ENCODE measurements at places on chromosomes 1 and 21.

- no peak for DNase-seq
Measured at GRCh38 chr1:63142001-63142400, 180.4 kb upstream of the FOXD3 start.

- DNase-seq = no peak
Measured at GRCh38 chr21:16194788-16195537, 465.2 kb downstream of the USP25 start.

DNA sequence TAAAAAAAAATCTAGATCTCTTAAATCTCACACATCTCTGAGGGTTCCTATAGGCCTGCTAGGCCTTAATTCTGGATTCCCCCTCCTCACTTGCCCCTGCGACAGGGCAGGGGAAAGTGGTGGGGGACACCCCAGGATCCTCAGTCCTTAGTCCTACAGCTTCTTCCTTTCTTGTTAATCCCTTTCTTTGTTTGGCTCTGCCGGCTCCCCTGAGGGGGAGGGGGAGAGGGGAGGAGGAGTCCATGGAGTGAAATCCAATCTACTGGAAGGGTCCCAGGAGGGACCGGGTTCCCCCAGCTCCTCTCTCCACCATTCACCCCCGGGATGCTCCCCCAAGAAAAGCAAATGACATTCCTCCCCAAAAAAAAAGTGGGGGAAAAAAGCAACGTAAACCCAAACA is 8.5 kb downstream of the MEX3A start:
- no peak for DNase-seq

- no peak for DNase-seq
Measured at GRCh38 chr1:236311040-236311439, 29.3 kb upstream of the ERO1B start.

GRCh38 chr1:102751111-102751510 is 357.2 kb downstream of the COL11A1 start:
- no peak for DNase-seq

DNA sequence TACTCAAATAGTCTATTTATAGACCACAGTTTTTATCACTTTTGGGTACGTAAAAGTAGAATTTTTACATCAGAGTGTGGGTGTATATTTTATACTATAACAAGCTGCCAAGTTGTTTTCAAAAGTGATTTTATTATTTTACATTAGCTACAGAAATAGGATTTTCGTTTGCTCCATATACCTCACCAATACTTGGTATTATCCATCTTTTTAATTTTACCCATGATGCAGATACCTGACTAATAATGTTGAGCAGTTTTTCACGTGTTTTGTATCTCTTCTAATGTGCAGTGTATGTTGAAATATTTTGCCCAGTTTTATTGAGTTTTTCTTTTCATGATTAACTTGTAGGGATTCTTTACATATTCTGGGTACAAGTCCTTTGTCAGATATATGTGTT is 379.8 kb downstream of the MATN1 start:
- no peak for DNase-seq

DNA sequence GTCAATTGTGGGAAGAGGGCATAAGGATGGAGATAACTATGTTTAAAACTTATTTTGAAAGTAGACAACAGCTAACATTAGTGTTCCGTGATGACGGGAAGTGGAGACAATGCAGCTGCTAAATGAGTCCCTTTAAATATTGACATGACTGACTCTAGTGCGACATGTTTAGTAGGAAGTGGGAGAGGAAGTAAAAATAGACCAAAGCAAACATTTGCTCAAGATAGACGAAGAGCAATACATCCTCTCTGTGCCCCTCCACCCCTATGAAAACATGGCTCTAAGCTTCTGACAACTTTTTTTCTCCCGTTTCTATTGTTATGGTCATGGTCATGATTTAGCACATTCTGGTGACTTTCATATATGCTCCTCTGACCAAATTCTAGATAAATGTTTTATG is 60.0 kb upstream of the HMCN1 start:
- DNase-seq = no peak

DNA sequence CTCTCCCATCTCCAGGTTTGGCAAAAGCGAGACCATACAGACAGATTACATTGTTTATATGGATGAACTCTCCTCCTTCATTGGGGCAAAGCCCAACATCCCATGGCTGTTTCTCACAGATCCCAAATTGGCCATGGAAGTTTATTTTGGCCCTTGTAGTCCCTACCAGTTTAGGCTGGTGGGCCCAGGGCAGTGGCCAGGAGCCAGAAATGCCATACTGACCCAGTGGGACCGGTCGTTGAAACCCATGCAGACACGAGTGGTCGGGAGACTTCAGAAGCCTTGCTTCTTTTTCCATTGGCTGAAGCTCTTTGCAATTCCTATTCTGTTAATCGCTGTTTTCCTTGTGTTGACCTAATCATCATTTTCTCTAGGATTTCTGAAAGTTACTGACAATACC is 26.4 kb downstream of the FMO3 start:
- DNase-seq = no peak

DNA sequence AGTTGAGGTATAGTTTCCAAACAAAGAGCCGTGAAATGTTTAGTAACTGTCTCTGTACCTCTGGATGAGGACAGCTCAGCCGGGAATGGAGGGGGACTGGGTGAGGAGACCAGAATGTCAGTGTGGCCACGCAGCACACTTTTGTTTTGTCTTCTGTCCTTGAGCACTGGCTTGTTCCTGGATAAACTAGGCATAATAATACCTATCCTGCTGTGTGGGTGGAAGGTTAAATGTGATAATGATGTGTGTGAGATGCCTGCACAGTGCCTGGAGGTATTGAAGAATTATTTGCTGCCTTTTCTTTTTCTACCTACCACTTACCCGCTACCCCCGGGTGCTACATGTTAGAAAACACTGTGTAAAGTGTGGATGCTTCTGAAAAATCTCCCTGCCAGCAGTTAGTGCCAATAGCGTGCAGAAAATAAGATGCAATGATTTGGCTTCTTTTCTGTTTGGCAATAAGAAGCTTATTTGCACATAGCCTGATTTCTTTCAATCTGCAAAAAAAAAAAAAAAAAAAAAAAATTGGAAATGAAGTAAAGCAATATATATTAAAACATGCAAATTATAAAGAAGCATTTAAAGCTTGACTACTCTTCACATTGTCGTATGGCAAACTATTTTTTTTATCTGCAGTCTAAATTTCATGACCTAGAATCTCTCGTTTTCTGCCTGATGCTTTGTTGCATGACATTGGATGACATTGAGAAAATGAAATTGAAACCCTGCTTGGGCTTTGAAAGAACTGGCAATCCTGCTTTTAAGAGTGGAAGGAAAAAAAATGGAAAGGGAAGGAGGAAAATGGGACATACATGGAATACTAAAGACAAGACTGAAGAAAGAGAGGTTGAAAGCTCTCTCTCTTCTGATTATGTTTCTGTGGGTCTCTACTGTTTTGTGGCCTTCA is 89.5 kb downstream of the DISC1 start:
- no peak for DNase-seq

DNA sequence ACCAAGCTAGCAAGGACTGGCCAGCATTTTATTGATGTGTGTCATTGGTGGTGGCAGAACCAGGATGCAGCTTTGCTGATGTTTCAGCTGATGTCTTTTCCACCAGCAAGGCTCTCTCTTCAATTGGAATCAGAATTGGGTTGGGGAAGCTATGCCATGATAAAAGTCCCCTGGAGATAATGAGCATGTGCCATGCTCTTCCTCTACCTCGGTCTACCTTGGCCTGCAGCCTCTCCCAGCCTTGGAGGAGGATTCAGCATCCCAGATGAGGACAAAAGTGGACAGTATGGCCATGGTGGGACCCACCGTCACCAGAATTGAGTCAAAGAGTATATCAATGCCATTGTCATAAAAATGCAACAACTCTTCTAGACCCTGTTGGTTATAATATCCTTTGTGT is 8.6 kb downstream of the AVPR1B start:
- DNase-seq = no peak

DNA sequence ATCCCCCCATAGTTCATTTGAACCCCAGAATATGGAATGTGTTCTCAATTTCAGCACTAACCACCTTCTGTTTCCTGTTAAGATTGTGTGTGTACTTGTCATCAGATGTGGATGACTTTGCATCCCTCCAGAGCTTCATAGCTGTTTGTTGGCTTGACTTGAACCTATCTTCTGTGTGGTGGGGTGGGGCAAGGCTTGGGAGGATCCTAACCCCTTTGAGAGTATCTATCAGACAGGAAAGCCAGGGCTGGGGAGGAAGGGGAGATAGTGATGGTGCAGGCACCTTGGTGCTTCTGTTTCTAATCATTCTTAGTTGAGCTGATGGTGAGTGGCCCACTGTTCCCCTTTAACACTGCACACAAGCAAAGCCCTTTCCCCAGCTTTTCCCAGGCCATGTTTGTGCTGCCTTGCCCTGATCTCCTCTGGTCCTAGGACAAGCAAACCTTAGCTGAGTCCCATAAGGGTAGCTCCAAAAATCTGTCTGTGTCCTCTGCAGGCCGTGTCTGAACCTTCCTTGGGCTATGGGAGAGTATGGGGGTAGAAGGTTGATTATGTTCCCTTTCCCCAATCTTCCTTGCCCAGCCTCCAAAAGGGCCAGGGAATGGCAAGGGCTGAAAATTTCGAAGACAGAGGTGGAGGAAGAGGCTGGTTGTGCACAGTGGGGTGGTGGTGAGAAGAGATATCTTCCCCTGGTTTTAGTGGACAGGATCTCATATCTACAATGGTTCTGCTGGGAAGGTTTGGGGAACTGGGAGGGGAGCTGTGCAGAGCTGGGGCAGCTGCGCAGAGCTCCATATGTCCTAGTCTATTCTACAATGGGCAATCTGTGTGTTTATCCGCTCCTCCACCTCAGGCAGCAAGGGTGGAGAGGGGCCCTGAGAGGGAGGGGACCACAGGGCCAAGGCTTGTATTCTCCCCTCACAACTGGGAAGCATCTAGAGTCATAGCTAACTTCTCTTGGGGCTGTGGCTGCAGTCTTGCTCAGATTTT is 1.4 kb downstream of the NHLH1 start:
- no peak for DNase-seq

- no peak for DNase-seq
Measured at GRCh38 chr1:150429805-150430204, 57.4 kb upstream of the TARS2 start.

GRCh38 chr21:34132926-34133325 is 59.5 kb downstream of the MRPS6 start:
- no peak for DNase-seq

DNA sequence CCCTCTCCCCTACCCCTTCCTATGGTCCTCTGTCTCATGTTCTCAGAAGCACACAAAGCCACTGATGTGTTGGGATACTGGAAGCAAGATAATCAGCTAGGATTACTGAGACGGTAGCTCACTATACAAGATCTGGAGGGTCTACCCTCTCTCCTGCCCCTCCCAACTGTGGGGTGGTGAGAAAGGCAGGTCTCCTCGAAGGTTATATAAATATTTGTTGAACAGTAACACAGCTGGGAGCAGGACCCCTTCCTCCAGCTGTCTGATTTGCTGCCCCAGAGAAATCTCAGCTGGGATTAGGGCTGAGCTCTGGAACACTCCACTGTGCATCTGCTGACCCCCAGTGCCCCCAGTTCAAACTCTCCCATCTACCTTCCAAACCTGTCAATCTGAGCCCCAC is 94.2 kb upstream of the IPO9 start:
- DNase-seq = no peak

DNA sequence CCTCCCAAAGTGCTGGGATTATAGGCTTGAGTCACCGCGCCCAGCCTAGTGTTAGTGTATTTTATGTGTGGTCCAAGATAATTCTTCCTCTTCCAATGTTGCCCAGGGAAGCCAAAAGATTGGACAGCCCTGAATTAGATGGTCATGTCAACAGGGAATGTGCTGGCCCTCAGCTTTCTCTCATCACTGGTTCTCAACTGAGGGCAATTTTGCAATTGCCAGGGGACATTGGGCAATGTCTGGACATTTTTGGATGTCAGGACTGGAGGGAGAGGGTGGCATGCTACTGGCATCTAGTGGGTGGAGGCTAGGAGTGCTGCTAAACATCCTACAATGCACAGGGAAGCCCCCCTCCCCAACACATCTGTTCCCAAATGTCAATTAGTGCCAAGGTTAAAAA is 95.0 kb downstream of the LAMC2 start:
- no peak for DNase-seq

DNA sequence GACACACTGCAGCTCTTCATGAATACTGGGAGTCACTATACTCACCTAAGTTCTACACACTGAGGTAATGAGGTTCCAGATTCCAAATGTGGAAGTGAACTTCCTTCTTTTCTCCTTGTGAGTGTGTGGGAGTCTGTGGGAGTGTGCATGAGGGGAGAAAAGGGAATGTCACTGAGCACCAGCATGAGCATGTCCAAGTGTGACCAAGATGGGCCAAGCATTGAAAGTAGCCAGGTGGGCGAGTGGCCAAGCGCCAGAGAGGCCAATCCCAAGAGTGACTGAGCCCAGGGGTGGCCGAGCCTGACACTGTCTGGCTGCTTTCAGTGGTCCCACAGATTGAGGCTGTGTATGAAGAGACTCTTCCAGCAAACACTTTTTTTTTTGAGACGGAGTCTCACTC is 132.3 kb downstream of the HLCS start:
- no peak for DNase-seq

DNA sequence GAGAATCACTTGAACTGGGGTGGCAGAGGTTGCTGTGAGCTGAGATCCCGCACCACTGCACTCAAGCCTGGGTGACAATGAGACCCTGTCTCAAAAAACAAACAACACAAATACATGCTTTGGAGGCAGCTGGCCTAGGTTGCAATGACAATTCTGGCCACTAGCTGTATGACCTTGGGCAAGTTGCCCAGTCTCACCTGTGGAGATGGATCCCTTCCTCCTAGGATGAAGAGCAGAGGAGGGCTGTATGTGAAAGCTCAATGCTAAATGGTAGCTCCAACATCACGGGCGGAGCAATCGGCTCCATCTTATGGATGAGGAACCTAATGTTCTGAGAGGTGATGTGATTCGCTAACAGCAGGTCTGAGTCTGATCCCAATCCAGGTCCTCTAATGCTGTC is 20.6 kb downstream of the ADORA1 start:
- no peak for DNase-seq

GRCh38 chr1:206469411-206469932 is 804 bp upstream of the IKBKE start:
- DNase-seq = no peak

DNA sequence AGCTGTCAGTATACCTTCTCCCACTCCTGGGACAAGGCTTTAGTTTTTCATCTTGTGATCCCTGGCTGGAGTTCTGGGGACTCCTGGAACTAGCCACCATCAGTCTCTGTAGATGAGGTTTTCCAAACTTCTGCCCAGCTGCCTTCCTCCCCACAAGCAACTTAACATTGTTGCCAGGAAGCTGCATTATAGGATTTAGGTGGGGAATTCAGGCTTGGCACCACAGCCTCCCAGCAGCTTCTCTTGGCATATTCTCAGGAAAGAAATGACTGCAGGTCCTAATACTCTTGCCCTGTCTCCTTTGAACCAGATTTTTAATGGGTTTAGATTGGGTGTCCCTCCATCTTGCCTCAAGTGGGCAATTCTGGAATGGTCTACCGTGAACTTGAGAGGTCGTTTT is 18.6 kb upstream of the KCNQ4 start:
- no peak for DNase-seq

GRCh38 chr1:97192872-97193572 is 471.4 kb downstream of the PTBP2 start:
- DNase-seq = no peak

- DNase-seq = no peak
Measured at GRCh38 chr1:183646776-183647175, 6.3 kb downstream of the APOBEC4 start.

GRCh38 chr1:21503706-21504377 is 5.4 kb upstream of the ALPL start:
- no peak for DNase-seq

- no peak for DNase-seq
Measured at GRCh38 chr21:27275294-27275927, 308.5 kb upstream of the ADAMTS5 start.

GRCh38 chr1:110967256-110967655 is 3.5 kb upstream of the LRIF1 start:
- no peak for DNase-seq

- no peak for DNase-seq
Measured at GRCh38 chr1:82567348-82567747, 766.6 kb downstream of the ADGRL2 start.
